Ovary (tissue), 10 donors: ENCODE measurements at places on chromosomes 1 and 21. TPM values are rescaled to one million over a fixed set of nuclear protein-coding genes. Genes with fewer than 3 reads are reported as not detected.

The DPYD gene
- total RNA-seq, result 31.7 TPM

- DNase-seq, result no peak
These were observed 24.7 kb downstream of the GPA33 start for GRCh38 chr1:167065471-167065870.

GRCh38 chr1:93443454-93443853, 4.5 kb upstream of the FNBP1L start:
- DNase-seq, result no peak

The OR14K1 gene
- total RNA-seq, result not detected

- DNase-seq, result no peak
These were observed 24.5 kb downstream of the ADARB1 start for GRCh38 chr21:45098867-45099266.

The PPIAL4G gene
- not detected for total RNA-seq

The OLIG2 gene
- total RNA-seq, result not detected
